ENCODE measurements at places on chromosomes 5 and 9. TPM values are rescaled to one million over a fixed set of nuclear protein-coding genes. Genes with fewer than 3 reads are reported as not detected.

The ZBTB43 gene
- total RNA-seq = 15.5 TPM

The C9orf50 gene
- not detected for total RNA-seq

The PCDHAC2 gene
- total RNA-seq = 3.9 TPM

The SYK gene
- 12.0 TPM for total RNA-seq

The EIF4E1B gene
- not detected for total RNA-seq

- peak; percentile 43 for DNase-seq
- H3K36me3 ChIP-seq = no peaks in the 10 kb centered on the region
- no peak overlapping the region for H3K27ac ChIP-seq
- no peaks in the 10 kb centered on the region for H3K4me1 ChIP-seq
These were observed 71.6 kb upstream of the FSTL4 start for GRCh38 chr5:133683646-133684596.

DNA sequence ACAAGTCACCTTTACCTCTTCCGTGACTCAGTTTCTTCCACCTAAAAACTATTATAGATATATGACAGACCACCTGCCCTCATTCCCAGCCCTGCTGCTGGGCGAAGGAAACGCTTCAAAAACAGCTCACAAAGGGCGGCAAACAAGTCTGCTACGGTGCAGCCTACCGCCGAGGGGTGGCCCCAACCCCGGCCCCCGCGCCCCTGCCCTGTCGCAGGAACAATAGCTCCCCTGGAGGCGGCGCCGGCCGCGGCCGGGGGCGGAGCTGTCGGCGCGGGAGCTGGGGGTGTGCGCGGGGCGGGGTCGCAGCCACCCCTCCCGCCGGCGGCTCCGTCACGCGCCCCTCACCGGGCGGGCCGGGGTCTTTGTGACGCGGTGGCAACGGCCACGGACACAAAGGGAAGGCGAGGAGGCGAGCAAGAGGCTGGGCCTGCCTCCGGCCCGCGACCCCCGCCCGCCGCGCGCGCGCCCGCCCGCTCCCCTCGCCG is at the start of gene TMEFF1:
TMEFF1 (plus strand) TSS at position 362 of the 488 bp plus-strand sequence. CDS start 396 bp downstream, outside the sequence.
- peak within 1 kb of the TSS; percentile 57 for H3K4me3 ChIP-seq
- H3K27me3 ChIP-seq = no peaks in the 10 kb centered on the region
- no peak within 1 kb of the TSS for H3K27ac ChIP-seq
- H3K36me3 ChIP-seq = no peaks in the 10 kb centered on the region
- no peak for DNase-seq

DNA sequence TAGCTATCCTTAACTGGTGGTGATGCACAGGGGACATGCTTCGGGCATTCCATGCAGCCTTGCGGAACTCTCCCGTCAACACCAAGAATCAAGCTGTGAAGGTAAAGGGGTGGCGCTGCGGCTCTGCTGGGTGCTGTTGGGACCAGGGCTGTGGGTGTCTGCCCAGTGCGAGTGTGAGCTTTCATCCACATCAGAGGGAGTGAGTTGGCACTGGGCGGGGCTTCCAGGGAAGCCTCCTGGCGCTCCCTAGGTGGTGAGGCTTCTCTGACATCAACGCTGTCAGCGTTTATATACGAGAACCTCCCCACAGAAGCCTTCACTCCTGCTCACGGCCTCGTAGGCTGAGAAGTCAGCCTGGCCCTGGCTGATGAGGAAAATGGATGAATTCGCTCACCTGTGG is 11.7 kb downstream of the ARPC5L start:
- H3K27ac ChIP-seq = no peak overlapping the region
- DNase-seq = no peak
- H3K36me3 ChIP-seq = peaks cover 37% of the 10 kb centered on the region
- H3K27me3 ChIP-seq = no peaks in the 10 kb centered on the region
- H3K4me1 ChIP-seq = peaks cover 52% of the 10 kb centered on the region
- no peak overlapping the region for H3K4me3 ChIP-seq
